ENCODE measurements at places on chromosomes 16 and 17. TPM values are rescaled to one million over a fixed set of nuclear protein-coding genes. Genes with fewer than 3 reads are reported as not detected.

DNA sequence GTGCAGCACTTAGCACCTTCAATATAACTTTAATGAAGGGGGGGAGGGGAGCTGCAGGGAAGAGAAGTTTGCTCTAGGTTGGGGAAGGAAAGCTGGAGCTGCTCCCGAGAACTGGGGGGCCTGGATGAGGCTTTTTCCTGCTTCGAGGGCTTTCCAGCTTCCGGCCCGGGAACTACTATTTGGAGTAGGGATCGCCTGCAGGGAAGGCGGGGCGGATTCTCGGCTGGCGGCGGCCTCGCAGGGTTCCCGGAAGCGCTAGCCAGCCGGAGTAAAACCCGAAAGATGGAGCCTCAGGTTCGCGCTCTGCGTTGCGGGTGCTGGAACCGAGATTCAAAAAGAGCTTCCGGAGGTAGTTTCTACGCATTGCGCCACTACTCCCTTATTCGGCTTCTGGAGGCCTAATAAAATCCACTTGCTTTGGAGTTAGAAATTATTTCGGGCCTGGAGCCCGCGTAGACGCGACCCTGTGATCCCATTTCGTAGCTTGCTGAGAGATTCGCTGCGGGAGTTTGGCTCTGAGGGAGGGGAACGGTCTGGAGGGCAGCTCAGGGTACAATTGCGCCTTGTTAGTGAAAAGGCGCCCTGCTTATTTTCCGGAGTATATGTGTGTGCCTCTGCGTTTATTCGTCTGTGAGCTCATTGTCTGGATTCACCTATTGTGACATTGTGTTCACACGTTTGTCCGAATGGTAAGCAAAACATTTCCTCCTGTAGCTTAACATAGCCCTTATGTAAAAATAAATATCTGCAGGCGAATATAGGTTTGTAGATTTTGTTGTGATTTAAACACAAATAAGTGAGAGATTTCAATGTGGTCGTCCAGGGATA is 652 bp downstream of the PRAC2 start:
- H3K27ac ChIP-seq: no peak overlapping the region
- H3K4me3 ChIP-seq: no peak overlapping the region
- no peak for DNase-seq
- H3K36me3 ChIP-seq: no peaks in the 10 kb centered on the region
- peaks cover 99% of the 10 kb centered on the region for H3K27me3 ChIP-seq

Gene DUS1L
- total RNA-seq: 61.2 TPM

DNA sequence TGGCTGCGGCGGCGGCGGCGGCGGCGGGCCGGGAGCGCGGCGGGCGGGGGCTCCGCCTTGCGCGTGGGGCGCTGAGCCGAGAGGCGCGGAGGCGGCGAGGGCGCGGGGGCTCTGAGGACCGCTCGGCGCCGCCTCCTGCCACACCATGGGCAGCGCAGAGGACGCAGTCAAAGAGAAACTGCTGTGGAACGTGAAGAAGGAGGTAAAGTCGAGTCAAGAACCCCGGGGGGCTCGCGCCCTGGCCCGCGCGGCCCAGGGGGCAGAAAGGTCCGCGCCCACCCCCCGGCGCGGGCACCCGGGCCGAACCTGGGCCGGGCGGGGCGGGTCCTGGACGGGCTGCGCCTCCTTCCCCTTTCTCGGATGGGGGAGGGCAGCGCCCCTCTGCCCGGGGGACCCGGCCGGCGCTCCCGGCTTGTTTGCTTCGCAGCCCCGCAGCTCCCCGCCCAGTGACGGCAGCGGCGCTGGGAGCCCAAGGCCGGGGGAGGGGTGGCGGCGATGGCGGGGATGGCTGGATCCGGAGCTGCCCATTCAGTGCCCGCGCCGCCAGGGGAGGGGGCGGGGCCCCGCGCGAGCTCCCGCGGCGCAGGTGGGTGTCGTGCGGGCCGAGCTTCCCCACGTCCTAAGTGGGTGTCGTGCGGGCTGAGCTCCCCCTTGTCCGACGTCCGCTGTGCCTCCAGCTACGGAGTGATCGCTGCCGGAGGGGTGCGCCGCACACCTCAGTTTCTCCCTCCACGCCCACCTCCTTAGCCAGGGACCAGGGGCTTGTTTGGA is 428 bp downstream of the SGSM2 start:
- DNase-seq: peak; percentile 84
- H3K4me1 ChIP-seq: peaks cover 7% of the 10 kb centered on the region
- H3K4me3 ChIP-seq: peak overlapping the region; percentile 98
- H3K27me3 ChIP-seq: no peaks in the 10 kb centered on the region
- H3K27ac ChIP-seq: peak overlapping the region; percentile 35

- no peak overlapping the region for H3K4me3 ChIP-seq
- H3K4me1 ChIP-seq: no peaks in the 10 kb centered on the region
- H3K36me3 ChIP-seq: peaks cover 7% of the 10 kb centered on the region
- no peaks in the 10 kb centered on the region for H3K27me3 ChIP-seq
- DNase-seq: no peak
These were observed 26.0 kb upstream of the C16orf95 start for GRCh38 chr16:87342978-87343752.

Gene ZNF597
- total RNA-seq: 3.2 TPM

DNA sequence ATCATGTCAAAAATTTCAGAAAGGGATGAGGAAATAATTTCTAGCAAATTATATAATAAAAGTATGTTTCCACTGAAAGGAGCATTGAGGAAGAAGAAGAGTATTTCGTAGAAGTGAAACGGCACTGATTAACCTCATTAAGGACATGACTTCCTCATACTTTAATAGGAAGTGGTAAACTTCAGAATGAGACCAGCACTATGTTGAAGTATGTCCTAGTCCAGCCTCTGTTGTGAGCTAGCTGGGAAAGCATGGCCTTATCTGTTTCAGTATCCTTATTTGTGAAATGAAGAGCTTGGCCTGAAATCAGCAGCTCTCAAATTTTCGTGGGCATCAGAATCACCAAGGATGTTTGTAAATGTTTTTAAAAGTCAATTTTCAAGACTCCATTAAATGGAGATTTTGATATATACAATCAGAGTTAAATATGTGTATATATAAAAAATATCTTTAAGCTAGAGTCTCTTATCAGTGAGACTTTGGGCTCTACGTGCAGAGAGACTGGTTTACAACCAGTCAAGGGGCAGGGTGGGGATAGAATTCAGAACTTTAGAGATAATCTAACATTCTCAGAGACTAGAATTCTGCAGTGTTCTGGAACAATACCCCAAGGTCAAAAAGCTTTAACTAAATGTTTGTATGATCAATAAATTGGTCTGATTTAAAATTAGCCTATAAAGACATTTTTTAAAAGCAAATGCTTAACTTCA is 365.4 kb downstream of the CDH13 start:
- H3K4me1 ChIP-seq: peaks cover 15% of the 10 kb centered on the region
- no peaks in the 10 kb centered on the region for H3K27me3 ChIP-seq
- H3K4me3 ChIP-seq: no peak overlapping the region
- no peak overlapping the region for H3K27ac ChIP-seq

Measured in GM23248 (cell line).